ENCODE measurements at places on chromosomes 4 and X.

DNA sequence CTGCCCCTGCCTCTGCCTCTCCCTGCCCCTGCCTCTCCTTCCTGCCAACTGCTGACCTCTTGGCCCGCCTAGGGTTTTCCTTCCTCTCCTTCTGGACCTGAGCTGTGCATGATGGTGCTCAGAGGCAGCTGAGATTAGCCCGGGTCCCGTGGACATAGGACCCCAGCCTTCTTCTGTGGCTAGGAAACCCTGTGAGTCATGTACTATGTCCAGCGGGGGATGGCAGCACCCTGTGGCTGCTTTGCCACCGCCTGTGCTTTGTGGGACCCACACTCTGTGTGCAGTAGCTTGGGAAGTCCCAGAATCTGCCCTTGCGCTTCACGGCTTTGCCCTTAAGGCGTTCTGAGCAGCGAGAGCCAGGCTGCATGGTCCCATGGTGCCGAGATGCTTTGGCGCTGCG, 105.5 kb upstream of the PSAPL1 start:
- DNase-seq, result no peak

- DNase-seq, result no peak
Observed at GRCh38 chrX:137424679-137425078, 141.2 kb upstream of the ZIC3 start.

DNA sequence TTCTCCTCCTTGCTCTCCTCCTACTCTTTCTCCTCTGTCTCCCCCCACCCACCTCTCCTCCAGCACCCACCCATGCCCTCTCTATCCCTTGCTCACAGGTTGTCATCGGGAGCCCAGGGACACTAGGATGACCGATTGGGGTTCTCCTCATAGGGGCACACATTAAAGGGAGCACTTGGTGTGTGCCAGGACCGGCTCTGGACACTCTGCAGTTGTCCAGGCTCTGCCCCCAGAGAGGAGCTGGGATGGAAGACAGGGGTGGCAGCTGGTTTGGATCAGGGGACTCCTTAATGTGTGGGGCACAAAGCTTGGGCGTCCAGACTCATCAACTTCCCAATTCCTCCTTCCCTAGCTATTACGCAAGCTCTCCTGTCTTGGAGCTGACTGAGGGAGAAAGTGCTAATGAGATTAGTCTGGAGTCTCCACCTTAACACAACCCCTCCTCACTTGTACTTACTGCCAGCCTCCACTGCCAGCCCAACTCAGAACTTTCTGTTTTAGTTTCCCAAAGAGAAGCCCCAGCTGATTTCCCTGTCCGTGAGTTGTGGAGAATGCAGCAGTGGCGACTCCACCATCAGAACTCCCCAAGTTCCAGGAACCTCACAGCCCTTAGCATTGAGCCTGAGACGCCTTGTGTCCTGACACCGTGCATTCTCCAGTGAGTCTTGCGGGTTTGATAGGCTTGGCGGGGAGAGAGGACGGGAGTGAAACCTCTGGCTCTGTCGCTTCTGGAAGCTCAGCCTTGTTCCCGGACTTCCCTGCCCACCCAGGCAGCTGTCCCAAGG, 52.2 kb downstream of the CXorf49B start:
- DNase-seq, result no peak

- DNase-seq, result no peak
Observed at GRCh38 chr4:10240691-10241090, 124.1 kb upstream of the WDR1 start.

DNA sequence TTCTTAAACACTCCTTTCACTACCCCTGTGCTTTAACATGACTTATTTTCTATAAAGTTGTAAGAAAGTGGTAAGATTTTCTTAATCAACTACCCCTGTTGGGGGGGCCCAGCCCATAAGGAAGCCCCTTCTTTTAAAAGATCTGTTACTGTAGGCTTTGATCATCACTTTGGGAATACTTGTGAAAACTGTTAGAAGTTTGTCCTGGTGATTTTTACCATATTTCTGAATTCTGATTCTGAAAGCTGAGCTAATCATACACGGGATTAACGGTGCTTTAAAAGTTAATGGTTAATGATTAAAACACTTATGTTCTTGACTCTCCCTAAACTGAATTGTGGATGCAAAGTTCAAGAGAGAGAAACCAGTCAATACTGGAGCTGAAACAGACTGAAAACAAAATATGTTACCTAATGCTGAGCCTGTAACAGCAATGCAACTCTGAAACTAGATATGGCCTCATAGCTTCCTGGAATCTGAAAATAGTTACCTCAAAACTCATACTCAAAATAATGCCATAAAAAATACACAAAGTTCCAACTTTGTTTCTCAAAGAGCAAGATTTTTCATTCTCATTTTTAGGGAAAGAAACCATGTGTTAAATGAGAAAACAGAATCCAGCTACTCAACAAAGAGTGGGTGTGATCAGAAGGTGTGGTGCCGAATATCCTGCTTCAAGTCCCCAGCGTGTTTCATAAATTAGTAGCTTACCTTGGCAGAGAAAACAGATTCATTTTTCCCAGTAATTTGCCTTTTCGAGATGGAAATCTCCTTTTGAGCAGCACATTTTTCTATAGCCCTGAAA, 31.6 kb downstream of the ADH7 start:
- DNase-seq, result peak; percentile 28

- peak; percentile 16 for DNase-seq
Observed at GRCh38 chrX:105190252-105190853, 30.1 kb downstream of the TEX13A start.

GRCh38 chr4:158122501-158122900, 50.3 kb downstream of the GASK1B start:
- no peak for DNase-seq

GRCh38 chrX:46831765-46832327, 5.0 kb upstream of the RP2 start:
- no peak for DNase-seq

- no peak for DNase-seq
Observed at GRCh38 chr4:155629183-155629825, 37.3 kb upstream of the GUCY1A1 start.

DNA sequence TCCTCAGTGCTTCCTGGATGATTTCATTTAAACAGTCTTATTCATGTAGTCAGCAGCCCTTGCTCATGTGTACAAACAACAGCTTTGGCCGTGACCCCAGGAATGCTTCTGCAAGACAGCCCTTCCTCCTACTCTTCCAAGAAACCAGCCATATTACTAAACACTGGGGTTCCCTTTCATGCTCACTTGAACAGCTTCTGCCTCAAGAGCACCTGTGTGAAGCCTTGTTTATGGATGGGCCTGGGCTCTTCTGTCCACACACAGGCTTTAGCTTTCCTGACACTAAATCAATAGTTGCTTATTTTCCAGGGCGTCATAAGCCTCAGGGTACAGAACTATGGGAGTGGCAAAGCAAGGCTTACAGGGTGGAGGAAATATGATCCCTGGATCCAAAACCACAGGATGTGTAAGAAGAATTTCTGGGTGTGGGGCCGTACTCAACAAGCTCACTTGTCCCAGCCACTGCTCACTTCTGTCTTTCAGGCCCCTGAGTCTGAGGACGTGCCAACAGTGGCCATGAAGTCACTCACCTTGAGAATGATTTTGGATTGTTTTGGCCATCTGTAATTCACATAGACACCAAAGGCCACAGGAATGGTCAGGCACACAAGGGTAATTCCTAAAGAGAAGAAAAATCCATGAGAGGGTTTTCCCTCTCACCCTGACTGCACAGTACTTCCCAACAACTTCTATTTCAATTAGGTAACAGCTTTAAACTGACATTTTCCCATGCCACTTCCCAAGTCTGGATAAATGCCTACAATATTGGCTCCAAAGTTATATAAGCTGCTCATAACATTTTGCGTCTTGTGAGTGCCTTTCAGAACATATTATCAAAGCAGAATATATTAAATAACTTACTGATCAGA, 17.7 kb downstream of the SLC10A6 start:
- DNase-seq, result no peak

DNA sequence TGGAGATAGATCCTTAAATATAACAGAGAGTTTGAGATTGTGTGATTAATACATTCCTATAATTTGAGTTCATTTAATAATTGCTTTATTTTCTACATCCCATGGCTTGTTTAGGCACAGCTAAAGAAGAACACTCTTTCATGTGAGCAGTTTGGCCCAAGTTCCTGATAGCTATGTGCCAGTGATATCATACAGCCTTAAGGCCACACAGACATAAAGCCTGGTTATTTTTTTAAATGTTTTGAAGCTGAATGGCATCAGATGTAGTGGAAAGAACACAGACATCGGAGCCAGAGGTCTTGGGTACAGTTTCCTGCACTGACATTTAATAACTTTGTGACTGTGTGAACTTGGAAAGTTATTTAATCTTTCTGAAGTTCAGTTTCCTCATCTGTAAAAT, 7.0 kb upstream of the NDNF start:
- DNase-seq, result no peak

- DNase-seq, result no peak
Observed at GRCh38 chrX:17521871-17522693, 147.1 kb downstream of the NHS start.

GRCh38 chr4:1026115-1026514, 14.7 kb downstream of the FGFRL1 start:
- peak; percentile 90 for DNase-seq

DNA sequence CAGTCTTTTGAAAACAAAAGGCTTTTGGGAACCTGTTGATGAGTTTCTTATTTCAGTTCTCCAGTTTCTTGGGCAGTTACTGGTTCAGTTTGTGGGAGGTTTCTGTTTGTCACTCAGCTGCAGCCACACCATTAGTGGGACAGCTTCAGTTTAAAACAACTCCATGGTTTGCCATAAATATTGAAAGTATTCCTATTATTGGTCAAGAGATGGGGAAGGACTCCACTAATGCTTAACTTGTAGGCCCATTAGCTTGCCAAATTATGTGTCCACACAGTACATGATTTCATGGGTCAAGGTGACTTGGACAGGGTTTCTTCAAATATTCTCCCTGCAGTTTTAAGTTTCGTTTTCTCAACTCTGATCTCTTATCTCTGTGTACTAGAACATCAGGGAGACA, 15.5 kb upstream of the ASIC5 start:
- DNase-seq, result peak; percentile 16

DNA sequence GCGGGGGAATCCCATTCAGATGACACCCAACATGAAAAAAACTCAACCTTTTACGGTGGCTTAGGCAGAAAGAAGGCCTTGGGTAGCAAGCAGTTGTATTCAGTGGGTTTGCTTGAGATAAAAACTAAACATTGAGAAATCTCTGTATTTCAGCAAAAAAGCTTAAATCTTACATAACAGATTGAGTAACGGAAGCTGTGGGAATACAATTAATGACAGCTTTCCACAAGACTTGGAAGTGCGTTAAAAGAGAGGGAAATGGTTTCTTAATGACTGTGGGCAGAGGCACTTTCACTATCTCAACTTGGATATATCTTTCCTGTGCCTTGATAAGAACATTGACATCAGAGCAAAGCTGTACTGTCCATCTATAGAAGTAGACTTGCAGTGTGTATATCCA, 418.5 kb upstream of the HS3ST1 start:
- no peak for DNase-seq

DNA sequence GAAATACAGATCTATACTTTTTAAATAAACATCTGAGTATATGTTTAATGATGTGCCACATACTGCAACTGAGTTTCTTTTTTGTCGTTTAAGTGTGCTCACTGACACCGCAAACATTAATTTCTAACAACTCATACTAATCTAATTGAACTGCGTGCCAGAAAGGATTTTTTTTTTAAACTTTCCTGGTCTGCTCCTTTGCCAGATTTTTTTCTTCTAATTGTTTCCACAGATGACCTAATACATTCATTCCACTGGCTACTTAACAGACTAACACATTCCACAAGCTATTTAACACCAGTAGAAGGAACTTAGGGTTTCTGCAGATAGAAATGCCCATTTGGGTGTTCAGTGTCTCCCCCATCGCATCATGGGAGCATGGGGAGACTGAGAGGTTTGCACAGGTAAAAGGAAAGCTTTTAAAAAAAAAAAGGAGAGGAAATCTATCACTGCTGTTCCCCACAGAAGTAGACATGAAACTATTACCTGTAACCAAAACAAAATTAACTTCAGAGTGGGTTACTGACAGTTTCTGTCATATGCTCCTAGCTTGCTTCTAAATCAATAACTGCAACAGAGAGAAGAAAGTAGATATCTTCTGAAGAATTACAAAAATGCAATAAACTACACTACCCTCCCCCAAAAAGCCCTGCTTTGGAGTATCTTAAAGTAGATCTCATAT, 31.6 kb downstream of the SH3KBP1 start:
- DNase-seq, result no peak

GRCh38 chrX:111131572-111131971, 35.6 kb downstream of the PAK3 start:
- DNase-seq, result no peak

- DNase-seq, result no peak
Observed at GRCh38 chrX:39514801-39515200, 583.0 kb downstream of the BCOR start.

GRCh38 chrX:40011322-40012038, 86.3 kb downstream of the BCOR start:
- no peak for DNase-seq

Data from GM10248 (cell line).